ENCODE measurements at places on chromosomes 13 and 19. TPM values are rescaled to one million over a fixed set of nuclear protein-coding genes. Genes with fewer than 3 reads are reported as not detected.

HCST gene
- total RNA-seq, result 3.5 TPM

FCHO1 gene
- 15.6 TPM for total RNA-seq

GFY gene
- 0.62 TPM for total RNA-seq

DNA sequence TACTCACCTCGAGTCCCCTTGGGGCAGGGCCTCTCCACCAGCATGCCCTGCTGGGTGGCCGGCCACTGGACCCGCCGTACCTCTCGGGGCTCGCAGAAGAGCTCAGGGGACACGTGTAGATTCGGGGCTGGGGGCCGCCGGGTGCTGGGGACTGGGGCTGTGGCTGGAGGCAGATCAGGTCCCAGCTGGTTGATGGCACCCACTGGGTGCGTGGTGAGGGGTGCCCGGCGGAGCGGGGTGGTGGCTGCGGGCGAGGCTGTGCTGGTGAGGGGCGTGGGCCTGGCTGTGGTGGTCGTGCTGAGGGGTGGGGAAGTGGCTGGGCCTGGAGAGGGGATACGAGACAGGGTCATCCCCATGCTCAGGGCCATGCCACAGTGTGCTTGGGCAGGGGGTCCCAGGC is 24.9 kb upstream of the ASF1B start:
- no peak for DNase-seq
- no peaks in the 10 kb centered on the region for H3K4me1 ChIP-seq
- H3K36me3 ChIP-seq, result no peaks in the 10 kb centered on the region
- H3K27ac ChIP-seq, result no peak overlapping the region

CLN5 gene
- 28.1 TPM for total RNA-seq

GRCh38 chr19:54329476-54330165 is 9.3 kb downstream of the LILRA4 start:
- H3K27me3 ChIP-seq, result no peaks in the 10 kb centered on the region
- H3K4me1 ChIP-seq, result no peaks in the 10 kb centered on the region
- H3K4me3 ChIP-seq, result no peak overlapping the region
- H3K36me3 ChIP-seq, result no peaks in the 10 kb centered on the region
- no peak overlapping the region for H3K27ac ChIP-seq

PGLYRP1 gene
- total RNA-seq, result not detected

- H3K27ac ChIP-seq, result no peak overlapping the region
- DNase-seq, result no peak
- H3K4me1 ChIP-seq, result no peaks in the 10 kb centered on the region
- H3K36me3 ChIP-seq, result no peaks in the 10 kb centered on the region
Measured at GRCh38 chr19:10412257-10412977, 7.9 kb upstream of the PDE4A start.

GRCh38 chr13:97076898-97077297 is 82.6 kb upstream of the OXGR1 start:
- no peak overlapping the region for H3K4me3 ChIP-seq
- H3K27me3 ChIP-seq, result no peaks in the 10 kb centered on the region
- no peaks in the 10 kb centered on the region for H3K36me3 ChIP-seq
- no peak for DNase-seq
- H3K4me1 ChIP-seq, result no peaks in the 10 kb centered on the region

SHANK1 gene
- total RNA-seq, result 5.4 TPM

DNA sequence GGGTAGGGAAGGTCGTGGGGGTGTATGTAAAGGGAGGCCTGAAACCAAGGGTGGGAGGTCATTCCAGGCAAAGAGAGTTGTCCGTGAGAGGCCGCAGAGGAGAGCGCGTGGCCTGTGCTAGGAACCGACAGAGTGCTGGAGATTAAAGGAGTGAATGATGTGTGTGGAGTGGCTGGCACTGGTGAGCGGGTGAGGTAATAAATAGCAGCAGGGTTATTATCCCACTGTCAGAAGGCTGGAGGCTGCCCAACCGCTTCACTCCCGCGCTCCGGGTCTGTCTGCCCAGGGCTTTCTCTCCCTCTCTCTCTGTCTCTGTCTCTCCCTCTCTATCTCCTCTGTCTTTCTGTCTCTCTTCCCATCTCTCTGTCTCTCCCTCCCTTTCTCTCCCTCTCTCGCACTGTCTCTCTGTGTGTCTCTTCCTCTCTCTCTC is 17.4 kb downstream of the ZNF579 start:
- H3K4me3 ChIP-seq, result no peak overlapping the region
- no peaks in the 10 kb centered on the region for H3K27me3 ChIP-seq
- H3K4me1 ChIP-seq, result no peaks in the 10 kb centered on the region
- no peak overlapping the region for H3K27ac ChIP-seq
- peak; percentile 40 for DNase-seq

DNA sequence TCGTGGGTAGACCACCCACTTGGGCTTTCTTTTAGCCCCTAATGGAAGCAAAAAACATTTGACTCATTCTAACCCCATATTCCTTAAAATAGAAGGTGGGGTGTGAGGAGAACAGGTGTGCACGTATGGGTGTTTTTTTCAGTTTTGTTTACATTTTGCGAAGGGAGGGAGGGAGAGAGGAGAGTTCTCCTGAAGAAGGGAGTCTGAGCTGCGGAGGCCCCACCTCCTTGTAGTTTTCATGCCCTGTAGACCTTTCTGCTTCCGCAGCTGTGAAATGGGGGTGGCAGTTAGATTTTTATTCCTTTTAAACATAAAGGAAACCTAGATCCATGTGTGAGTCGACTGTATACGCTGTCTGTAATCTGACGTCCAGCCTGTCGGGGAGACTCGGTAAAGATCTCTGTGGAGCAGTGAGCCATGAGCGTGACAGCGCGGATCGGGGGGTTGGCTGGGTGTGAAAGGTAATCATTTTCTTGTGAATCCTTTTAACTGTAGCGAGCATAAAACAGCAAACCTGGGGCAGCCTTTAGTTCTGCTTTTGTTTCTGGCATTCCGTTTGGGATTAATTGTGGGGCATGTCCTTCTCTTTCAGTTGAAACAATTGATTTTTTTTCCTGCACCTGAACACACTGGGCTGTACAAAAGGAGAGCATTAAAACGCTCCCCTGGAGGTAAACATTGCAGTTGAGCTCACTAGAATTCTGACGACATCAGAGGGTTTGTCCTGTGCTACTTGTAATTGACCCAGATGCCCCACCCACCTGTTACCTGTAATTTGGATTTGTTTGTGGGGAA is 2.3 kb downstream of the UPF1 start:
- no peaks in the 10 kb centered on the region for H3K27me3 ChIP-seq
- H3K27ac ChIP-seq, result no peak overlapping the region
- DNase-seq, result no peak
- peak overlapping the region; percentile 86 for H3K4me3 ChIP-seq
- peaks cover 34% of the 10 kb centered on the region for H3K4me1 ChIP-seq
- no peaks in the 10 kb centered on the region for H3K36me3 ChIP-seq

GRCh38 chr13:36341718-36342117 is 4.5 kb downstream of the SPART start:
- no peak overlapping the region for H3K4me3 ChIP-seq
- H3K36me3 ChIP-seq, result no peaks in the 10 kb centered on the region
- H3K27me3 ChIP-seq, result no peaks in the 10 kb centered on the region
- no peak for DNase-seq

IGFL1 gene
- 3.2 TPM for total RNA-seq

NDUFA11 gene
- total RNA-seq, result 167 TPM

DNA sequence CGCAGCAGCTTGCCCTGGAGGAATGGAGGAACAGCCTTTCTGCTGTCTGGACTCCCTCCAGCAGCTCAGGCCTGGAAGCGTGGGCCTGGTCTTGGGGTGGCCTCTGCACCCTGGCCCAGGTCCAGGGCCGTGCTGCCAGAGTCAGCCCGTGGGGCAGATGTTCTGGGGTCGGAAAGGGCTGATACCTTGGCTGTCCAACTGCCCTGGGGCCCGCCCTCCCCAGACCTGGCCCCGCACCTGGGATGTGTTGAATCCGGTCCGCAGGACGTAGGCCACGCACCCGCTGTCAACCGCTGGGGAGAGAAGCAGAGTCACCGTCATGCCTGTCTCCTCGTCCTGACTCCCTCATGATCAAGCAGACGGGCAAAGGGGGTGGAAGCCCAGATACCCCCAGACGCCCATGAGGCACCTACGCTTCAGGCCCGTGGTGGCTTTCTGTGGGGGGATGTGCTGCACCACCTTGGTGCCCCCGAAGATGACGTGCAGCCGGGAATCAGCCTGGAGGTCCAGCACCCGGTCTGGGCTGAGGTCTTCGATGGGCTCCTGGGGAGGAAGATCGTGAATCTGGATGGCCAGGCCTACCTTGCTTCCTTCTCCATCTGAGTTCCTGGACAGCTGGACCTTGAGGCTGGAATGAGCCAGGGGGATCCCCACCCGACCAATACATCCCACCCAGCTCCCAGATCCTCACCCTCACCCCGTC is 7.7 kb downstream of the ATP13A1 start:
- H3K36me3 ChIP-seq, result no peaks in the 10 kb centered on the region
- H3K27ac ChIP-seq, result no peak overlapping the region
- no peak overlapping the region for H3K4me3 ChIP-seq
- no peak for DNase-seq
- H3K27me3 ChIP-seq, result no peaks in the 10 kb centered on the region

GRCh38 chr19:46745521-46746280 is at the start of gene FKRP:
Gene FKRP (plus strand): TSS chr19:46746057. CDS start chr19:46755451, 9,394 bp downstream.
- DNase-seq, result no peak
- peak within 1 kb of the TSS; percentile 97 for H3K4me3 ChIP-seq
- H3K4me1 ChIP-seq, result peaks cover 23% of the 10 kb centered on the region

MCOLN1 gene
- 17.7 TPM for total RNA-seq
